ENCODE measurements at places on chromosomes 2 and 18. TPM values are rescaled to one million over a fixed set of nuclear protein-coding genes. Genes with fewer than 3 reads are reported as not detected.
A peak's percentile ranks its signal among the peaks of the same experiment; 100 is the strongest.

DNA sequence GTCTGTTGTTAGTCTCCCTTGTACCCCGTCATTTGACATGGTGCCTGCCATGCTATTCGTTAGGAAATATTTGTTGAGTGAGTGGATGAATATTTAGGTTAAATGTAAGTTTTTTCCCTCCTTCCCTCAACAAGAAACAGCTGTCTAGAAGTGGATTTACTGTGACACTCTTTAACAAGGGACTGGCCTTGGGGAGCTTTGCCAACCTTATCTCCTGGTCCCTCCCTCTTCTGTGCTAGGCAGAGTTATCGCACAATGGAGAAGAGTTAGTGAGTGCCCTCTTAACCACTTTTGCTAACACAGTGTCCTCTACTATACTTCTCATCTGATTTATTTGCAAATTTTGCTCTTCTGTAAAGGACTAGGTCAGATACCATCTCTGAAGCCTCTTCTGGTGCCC is 61.2 kb downstream of the DIS3L2 start:
- H3K4me1 ChIP-seq = no peaks in the 10 kb centered on the region
- no peaks in the 10 kb centered on the region for H3K36me3 ChIP-seq
- H3K4me3 ChIP-seq = no peak overlapping the region
- peak; percentile 15 for DNase-seq
- H3K27me3 ChIP-seq = no peaks in the 10 kb centered on the region
- no peak overlapping the region for H3K27ac ChIP-seq

- no peaks in the 10 kb centered on the region for H3K4me1 ChIP-seq
- H3K4me3 ChIP-seq = no peak overlapping the region
- no peaks in the 10 kb centered on the region for H3K36me3 ChIP-seq
- no peaks in the 10 kb centered on the region for H3K27me3 ChIP-seq
These were observed 29.7 kb upstream of the GPC1 start for GRCh38 chr2:240405684-240406313.

HRH4 gene
- total RNA-seq = not detected

GRCh38 chr18:9712130-9712577 is 4.1 kb downstream of the RAB31 start:
- no peaks in the 10 kb centered on the region for H3K36me3 ChIP-seq
- H3K27me3 ChIP-seq = no peaks in the 10 kb centered on the region
- H3K27ac ChIP-seq = no peak overlapping the region
- DNase-seq = no peak
- no peak overlapping the region for H3K4me3 ChIP-seq
- peaks cover 33% of the 10 kb centered on the region for H3K4me1 ChIP-seq

UGT1A1 gene
- total RNA-seq = not detected

GKN1 gene
- total RNA-seq = not detected

GRCh38 chr2:106843910-106844250 is 42.1 kb downstream of the ST6GAL2 start:
- H3K4me1 ChIP-seq = no peaks in the 10 kb centered on the region
- H3K27me3 ChIP-seq = no peaks in the 10 kb centered on the region

DUSP19 gene
- total RNA-seq = 12.7 TPM

Measured in heart right ventricle (tissue), 16 donors.